ENCODE measurements at places on chromosomes 6 and 20. TPM values are rescaled to one million over a fixed set of nuclear protein-coding genes. Genes with fewer than 3 reads are reported as not detected.

DNA sequence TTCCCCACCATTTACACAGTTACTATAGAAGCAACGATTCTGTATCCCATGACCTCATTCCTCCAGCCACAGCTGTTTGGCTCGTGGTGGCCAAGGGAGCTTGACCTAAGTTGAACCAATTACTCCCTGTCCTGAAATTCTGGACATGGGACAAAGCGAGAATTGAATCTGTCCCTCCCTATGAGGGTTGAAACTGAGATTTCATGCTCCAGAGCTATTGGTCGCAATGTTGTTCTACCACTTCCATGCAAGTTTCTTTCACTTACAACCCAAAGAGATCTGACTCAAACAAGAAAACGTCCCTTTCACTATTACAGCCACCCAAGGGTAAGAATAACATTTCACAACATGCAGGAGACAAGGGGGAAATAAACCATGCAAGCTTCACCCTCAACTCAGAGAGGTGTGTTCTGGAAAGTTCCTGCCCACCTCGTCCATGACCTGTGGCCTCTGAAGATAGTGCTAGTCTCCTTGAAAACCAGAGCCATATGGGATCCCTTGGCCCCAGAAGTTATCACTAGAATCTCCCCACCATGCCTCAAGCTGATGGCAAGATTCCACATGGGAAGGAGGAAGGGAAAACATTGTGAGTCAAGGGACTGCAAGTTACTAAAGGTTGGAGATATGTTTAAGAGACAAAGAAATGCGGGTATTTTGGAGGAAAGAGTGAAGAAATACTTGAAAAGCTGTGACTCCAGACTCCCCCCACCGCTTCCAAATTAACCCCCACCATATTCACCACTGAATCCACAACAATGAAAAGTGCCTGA, 74.5 kb upstream of the SRSF6 start:
- DNase-seq, result no peak

GRCh38 chr20:2694008-2694471, 1.5 kb downstream of the EBF4 start:
- no peak for DNase-seq

- DNase-seq, result no peak
These were observed 13.4 kb downstream of the RAE1 start for GRCh38 chr20:57364451-57364850.

- DNase-seq, result no peak
These were observed 260.4 kb downstream of the TBX18 start for GRCh38 chr6:84504025-84504424.

- DNase-seq, result no peak
These were observed 79.5 kb upstream of the SLCO4A1 start for GRCh38 chr20:62562831-62563230.

DNA sequence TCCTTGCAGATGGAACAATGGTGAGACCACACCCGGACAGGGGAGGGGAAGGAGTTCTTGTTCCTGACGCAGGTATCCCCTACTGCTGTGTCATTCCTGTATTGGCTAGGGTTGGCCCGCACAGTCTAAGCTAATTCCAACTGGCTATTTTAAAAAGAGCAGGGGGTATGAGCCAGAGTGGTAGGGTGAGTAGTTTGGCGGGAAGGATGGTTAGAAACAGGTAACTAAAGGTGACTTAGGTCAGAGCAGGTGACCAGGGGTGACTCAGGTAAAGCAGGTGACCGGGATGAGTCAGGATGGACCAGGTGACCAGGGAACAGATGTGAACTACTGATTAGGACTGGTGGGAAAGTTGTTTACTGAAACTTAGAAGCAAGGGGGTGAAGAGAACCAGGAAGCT, 58.0 kb downstream of the ZNF292 start:
- no peak for DNase-seq

Gene GTSF1L
- total RNA-seq, result not detected

Gene PPP1R16B
- total RNA-seq, result 16.3 TPM

Gene GRM1
- total RNA-seq, result 0.16 TPM

Gene PRKN
- 8.4 TPM for total RNA-seq

Gene PGC
- not detected for total RNA-seq
